GM06990 (cell line): ENCODE measurements at places on chromosomes 6 and 20.

GRCh38 chr6:43740321-43740960 is 29.6 kb upstream of the VEGFA start:
- no peak for DNase-seq

DNA sequence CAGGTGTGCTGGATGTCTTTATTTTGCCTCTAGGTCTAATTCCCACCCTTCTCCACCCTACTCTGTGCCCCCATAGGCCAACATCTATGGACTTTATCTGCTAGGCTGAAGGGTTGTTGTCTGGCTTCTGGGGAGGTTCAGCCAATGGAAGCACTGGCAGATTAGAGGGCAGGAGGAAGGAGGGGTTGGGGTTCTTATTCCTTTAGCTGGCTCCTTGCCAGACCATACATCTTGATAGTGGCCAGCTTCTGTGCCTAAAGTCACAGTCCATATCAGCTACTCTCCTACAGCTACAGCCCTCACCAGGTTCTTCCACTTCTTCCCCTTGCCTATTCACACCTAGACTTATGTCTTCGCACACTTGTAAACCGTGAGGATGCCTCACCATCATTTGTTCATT is 41.1 kb downstream of the ROS1 start:
- no peak for DNase-seq

DNA sequence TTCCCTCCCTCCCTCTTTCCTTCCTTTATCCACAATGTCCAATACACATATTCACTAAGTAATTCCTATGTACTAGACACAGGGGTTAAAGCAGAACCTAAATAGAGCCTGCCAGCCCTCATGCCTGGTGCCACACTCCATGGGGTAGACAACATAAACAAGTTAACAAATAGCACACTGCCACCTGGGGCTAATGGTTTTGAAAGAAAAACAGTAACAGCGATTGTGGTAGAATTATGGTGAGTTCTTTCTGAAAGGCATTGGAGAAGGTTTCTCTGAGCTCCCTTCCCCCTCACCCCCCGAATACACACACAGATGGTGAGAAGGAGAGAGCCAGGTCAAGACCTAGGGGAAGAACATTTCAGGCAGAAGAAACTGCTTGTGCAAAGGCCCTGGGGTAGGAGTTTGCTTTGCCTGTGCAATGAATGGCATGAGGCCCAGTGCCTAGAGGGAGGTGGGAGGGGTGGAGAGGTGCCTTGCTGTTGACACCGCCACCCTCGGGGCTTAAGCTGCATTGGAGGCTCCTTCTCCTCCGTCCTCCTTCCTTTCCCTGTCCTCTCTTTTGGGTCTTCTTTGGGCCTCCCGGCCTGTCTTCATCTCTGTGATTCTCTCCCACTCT is 502.4 kb upstream of the SULF2 start:
- DNase-seq, result no peak

DNA sequence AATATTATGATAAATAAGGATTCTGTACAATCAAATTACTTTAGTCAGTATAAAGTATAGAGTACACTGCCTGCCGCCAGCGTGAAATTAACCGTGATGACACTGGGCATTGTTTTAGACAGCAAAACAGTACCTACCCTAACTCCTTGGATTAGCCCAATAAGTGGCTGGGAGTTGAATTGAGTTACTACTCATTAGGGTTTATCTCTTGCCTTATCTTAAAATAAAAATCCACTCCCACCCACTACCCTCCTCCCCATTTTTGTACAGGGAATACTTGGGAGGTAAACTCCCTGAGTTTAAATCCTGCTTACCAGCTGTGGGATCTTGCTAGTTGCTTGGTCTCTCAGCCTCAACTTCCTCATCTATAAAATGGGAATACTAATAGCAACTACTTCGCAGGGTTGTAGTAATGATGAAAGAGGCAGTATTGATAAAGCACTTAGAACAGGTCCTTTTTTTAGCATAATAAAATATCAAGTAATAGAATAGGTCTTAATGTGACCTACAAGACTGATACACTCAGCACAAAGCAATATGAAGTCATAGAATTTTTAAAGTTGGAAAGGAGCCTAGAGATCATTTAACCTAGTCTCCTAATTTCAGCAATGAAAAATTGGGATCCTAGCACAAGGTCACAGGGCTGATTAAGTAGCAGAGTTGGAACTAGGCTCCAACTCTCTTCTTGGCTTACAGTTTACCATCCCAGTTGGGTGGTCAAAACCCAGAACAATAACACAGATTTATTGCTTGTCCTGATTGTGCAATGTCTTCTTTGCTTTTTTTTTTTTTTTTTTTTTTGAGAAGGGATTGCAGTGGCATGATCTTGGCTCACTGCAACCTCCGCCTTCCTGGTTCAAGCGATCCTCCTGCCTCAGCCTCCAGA is 23.8 kb downstream of the PHACTR2 start:
- no peak for DNase-seq

- no peak for DNase-seq
Observed at GRCh38 chr6:133689863-133690262, 199.1 kb upstream of the TCF21 start.

GRCh38 chr6:130853555-130854183 is 26.5 kb downstream of the SMLR1 start:
- no peak for DNase-seq
